ENCODE measurements at places on chromosomes 2 and 18.

DNA sequence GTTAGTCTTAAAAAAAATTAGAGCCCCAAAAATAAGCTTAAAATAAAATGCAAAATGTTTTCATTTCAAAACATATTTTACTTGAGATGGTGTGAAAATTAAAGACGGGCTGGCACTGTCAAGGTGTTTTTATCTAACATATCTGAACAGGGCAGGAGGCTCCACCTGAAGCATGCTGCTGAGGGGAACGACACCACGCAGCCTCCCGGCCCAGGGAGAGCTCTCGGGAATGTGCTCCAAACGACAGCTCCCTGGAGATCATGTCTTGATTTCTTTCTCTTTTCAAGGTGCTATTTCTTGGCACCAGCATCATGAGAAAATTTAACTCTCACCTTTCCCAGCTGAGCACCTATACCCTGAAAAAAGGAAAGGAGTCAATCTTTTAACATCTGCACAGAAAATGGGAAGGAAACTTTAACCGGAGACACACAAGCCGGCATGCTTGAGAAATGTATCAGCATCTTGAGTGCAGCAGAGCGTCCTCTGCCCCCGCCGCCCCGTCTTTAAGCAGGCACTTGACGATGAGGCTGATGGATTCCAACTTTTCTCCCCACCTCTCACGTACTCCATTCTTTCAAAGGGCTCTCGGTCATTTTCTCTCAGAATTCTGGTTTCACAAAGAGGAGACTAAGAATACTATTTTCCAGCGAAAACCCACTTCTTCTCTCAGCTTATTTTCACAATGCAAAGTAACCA is 56.6 kb downstream of the EIPR1 start:
- no peak for DNase-seq

GRCh38 chr2:14641116-14641515 is 8.6 kb downstream of the LRATD1 start:
- DNase-seq, result no peak

GRCh38 chr2:227179988-227180685 is 15.7 kb downstream of the COL4A3 start:
- DNase-seq, result no peak

GRCh38 chr2:30147715-30148610 is 1.2 kb downstream of the YPEL5 start:
- peak; percentile 86 for DNase-seq

GRCh38 chr2:20351555-20352229 is 1.0 kb upstream of the PUM2 start:
- DNase-seq, result no peak

GRCh38 chr2:224555823-224556366 is 29.3 kb downstream of the CUL3 start:
- DNase-seq, result no peak

GRCh38 chr2:178912416-178913048 is 105.3 kb upstream of the TTN start:
- no peak for DNase-seq

DNA sequence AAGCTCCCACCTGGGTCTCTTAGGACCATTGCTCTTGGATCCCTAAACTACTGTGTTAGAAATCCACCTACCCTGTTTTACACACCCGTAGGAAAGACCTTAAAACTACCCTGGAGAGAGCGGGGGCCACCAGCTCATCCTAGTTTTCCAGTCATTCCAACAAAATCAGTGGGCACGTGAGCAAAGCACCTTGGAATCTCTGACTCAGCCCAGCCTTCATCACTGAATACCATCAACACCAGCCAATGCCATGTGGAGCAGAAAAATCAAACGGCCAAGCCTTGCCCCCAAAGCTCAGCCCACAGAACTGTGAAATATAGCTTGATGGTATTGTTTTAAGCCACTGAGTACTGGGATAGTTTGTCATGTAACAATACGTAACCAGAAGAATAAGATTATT is 449.7 kb upstream of the CHAC2 start:
- no peak for DNase-seq

- DNase-seq, result no peak
Observed at GRCh38 chr2:156659694-156660093, 223.5 kb downstream of the GPD2 start.

GRCh38 chr2:65320042-65320725 is 92.6 kb downstream of the ACTR2 start:
- peak; percentile 57 for DNase-seq

- DNase-seq, result no peak
Observed at GRCh38 chr2:6297238-6297637, 568.5 kb downstream of the CMPK2 start.

DNA sequence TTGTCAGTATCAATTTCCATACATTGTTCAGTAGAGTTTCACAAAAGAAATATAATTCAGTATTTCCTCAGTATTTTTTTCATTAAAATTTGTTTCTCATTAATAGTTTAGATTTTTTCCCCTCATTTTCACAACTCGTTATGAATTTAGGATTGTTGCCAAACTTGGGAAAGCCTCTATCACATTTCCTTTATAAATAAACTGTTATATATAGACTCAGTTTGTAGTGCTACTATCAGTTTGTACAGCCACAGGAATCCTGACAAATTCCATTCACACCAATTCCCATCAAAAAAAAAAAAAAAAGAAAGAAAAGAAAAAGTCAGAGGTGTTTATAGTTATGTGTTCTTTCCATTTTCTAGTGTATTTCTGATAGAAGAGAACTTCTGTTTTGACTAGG is 123.3 kb upstream of the DCC start:
- no peak for DNase-seq

- DNase-seq, result no peak
Observed at GRCh38 chr18:12236141-12236540, 18.0 kb upstream of the CIDEA start.

DNA sequence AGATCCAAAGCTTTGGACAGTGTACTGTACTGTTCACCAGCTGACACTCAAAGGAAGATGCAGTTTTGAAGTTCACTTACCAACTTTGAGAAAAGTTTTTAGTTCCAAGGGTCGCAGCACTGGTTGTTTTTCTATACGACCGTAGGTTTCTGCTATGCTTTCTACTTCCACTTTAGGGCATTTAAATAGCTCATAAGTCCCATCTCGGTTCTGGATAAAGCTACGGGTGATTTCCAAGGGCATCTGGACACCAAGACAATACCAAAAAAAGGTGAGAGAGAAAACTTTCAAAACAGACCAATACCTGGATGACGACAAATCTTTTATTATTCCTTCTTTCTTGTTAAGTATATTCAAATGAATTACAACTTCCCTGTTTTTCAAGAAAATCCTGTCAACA is 30.3 kb downstream of the C2orf42 start:
- DNase-seq, result no peak

GRCh38 chr2:27288610-27289009 is 6.4 kb downstream of the TRIM54 start:
- no peak for DNase-seq

GRCh38 chr2:187900021-187900420 is 345.8 kb upstream of the TFPI start:
- DNase-seq, result no peak

Data from GM10248 (cell line).